ENCODE measurements at places on chromosomes 5 and 9. TPM values are rescaled to one million over a fixed set of nuclear protein-coding genes. Genes with fewer than 3 reads are reported as not detected.

FGD3 gene
- 2.2 TPM for total RNA-seq

ATOSB gene
- total RNA-seq: 3.5 TPM

GRCh38 chr5:169421677-169422076 lies 120.7 kb upstream of the SLIT3 start:
- DNase-seq: no peak

GRCh38 chr9:89710697-89711096 lies 105.9 kb downstream of the GADD45G start:
- DNase-seq: no peak

OR1J2 gene
- total RNA-seq: not detected

GRCh38 chr9:134484479-134484878 lies 157.1 kb upstream of the COL5A1 start:
- no peak for DNase-seq

DNA sequence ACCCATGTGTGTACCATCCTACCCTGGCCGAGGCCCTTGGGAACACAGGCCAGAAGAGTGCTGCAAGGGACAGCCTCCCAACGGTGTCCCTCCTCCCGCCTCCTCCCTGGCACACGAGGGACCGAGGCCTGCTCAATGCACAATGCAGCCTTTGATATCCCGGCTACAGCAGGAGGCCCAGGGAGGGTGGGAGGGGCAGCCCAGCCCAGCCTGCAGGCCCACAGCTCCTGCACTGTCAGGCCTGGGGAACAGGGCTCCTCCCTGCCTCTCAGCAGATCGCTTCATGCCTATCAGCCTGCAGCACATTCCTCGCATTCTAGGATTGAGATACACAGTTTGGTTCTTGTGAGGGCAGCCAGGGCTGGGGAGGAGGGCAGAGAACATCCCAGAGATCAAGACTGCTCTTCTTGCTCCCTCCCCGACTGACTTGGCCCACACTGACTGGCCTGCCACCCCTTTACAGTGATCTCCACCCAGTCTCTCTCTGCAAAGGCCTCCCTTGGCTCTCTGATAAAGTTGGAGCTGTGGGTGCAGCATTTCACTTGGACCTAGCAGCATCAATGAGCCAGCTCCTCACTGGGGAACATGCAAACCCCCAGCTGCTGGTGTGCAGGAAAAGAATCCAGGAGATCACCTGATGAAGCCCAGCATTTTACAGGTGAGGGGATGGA lies at the start of gene SH3TC2:
Gene SH3TC2 (minus strand): TSS at position 46 of the 671 bp plus-strand sequence. CDS start 40 bp downstream, at position 6.
- no peak for DNase-seq

OXCT1 gene
- 9.0 TPM for total RNA-seq

DNA sequence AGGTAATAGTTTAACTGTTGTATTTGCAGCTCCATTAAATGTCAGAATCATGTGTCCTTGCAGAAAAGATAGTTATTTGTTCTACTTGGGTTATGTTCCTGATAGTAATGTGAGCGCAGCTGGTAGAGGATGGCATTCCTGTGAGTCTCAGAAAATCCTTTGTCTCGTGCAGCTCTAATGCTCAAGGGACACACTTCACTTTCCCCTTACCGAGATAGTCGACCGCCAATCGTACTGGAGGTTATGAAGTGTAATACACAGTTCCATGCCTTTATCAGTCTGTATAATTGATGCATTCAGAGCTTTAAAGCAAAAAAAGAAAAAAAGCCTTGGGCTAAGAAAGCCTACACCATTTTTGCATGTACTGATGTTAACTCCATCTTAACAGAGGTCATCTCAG lies 60.2 kb upstream of the SRP19 start:
- no peak for DNase-seq

DNA sequence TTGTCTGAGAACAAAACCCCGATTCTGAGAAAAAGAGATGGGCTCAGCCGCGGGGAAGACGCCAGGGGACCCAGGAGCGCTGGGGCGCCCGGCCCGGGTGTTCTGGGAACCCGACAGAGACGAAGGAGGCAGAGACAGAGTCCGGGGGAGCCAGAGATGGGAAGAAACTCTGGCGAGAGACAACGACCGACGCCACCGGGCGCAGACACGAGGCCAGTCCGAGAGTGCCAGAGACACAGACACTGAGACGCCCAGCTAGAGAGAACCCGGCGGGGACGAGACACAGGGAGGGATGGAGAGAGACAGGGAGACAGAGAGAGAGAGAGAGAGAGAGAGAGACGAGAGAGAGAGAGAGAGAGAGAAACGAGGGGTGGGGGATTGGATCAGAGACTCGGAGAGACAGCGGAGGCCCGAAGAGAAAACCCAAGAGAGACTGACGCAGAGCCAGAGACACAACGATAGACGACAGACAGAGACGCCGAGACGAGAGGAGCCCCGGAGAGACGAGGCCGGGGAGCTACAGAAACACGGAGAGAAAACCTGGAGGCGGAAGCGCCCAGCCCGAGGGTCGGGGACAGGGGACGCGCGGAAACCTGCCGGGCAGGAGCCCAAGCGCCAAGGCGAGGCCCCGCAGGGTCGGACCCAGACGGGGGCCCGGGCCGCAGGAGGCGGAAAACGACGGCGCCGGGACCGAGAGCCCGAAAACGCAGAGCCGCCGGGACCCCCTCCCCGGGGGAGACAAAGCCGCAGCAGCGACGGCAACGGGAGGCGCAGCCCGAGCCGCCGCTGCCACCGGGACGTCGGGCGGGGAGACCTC lies 3.3 kb downstream of the NR5A1 start:
- DNase-seq: no peak

GRCh38 chr9:25678147-25678666 lies at the start of gene TUSC1:
Gene TUSC1, minus strand, starts transcription at chr9:25678444. Its CDS starts 132 bp downstream, at chr9:25678312.
- DNase-seq: peak; percentile 83

DNA sequence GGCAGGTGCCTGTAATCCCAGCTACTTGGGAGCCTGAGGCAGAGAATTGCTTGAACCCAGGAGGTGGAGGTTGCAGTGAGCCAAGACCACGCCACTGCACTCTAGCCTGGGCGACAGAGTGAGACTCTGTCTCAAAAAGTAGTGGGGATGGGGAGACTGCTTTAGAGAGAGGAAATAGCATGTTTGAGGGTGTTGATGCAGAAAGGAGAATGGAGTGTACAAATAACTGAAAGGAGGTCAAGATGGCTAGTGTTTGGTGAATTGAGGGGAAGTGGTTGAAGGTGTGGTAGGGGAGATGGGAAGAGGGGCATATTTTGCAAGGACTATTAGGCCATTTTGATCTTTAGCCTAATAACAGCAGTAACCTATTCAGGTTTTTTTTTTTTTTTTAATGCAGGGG lies 18.2 kb downstream of the TENT2 start:
- no peak for DNase-seq

GRCh38 chr9:116193636-116194035 lies 40.0 kb downstream of the PAPPA start:
- DNase-seq: no peak

LRRC14B gene
- not detected for total RNA-seq

CTNNA1 gene
- total RNA-seq: 278 TPM

GRCh38 chr9:69036799-69037198 lies 1.2 kb downstream of the FXN start:
- DNase-seq: no peak

GRCh38 chr5:141051521-141051866 lies 320 bp downstream of the PCDHB1 start:
- no peak for DNase-seq

GRCh38 chr5:90601468-90601867 lies 42.9 kb downstream of the ADGRV1 start:
- DNase-seq: no peak

P4HA2 gene
- 36.9 TPM for total RNA-seq

DNA sequence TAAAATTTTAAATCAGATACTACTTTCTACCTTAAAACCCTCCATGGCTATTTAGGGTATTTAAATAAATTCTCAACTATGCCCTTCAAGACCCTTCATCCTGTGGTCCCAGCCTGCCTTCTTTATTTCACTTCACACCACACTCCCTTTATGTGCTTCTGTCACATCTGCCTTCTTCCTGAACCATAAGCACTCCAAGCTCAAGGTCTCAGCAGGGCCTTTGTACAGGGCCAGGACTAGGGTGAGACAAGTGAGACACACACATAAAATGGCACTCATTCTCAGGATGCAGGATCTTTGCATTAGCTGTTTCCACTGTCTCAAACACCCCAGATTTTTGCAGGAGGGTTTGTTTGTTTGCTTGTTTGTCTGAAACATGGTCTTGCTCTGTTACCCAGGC lies 7.6 kb downstream of the ITK start:
- DNase-seq: no peak

- DNase-seq: no peak
Observed at GRCh38 chr9:107221321-107221720, 61.8 kb upstream of the RAD23B start.
